ENCODE measurements at places on chromosomes 4 and X.
A peak's percentile ranks its signal among the peaks of the same experiment; 100 is the strongest.

DNA sequence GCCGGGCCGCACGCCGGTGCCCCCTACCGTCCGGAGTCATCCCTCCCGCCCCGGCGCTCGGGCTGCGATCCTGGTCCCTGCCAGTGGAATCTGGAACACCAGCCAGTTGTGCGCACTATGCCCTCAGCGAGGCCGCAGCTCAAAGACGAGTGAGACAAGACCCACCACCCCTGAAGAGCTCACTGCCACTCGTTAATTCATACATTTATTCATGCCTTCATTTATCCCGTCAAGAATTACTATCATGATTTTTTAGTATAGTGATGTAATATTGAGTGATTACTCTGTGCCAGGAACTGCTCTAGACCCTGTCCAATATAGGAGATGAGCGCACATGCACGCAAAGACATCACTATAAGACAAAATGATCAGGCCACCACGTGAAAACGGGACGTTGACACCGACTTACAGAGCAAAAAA is 247 bp upstream of the PPA2 start:
- peak; percentile 74 for DNase-seq

GRCh38 chrX:118347736-118348135 is 1.8 kb downstream of the WDR44 start:
- no peak for DNase-seq

DNA sequence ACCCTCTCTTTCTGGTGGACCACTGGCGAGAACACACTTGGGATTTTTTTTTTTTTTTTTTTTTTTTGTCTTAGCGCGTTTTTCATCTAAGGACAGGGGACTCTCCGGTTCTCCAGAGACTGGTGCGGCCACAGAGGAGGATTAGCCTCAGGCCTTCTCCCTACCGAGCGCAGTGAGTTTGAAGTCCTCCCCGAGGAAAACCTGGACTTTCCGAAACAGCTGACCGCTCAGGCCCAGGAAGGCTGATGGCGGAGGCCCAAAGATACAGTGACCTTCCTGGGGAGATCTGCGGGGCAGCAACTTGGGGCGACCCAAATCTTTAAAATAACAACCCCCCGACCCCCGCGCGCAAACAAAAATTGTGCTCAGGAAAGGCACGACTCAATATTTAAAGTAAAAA is 9.2 kb downstream of the NKX3-2 start:
- DNase-seq: no peak

DNA sequence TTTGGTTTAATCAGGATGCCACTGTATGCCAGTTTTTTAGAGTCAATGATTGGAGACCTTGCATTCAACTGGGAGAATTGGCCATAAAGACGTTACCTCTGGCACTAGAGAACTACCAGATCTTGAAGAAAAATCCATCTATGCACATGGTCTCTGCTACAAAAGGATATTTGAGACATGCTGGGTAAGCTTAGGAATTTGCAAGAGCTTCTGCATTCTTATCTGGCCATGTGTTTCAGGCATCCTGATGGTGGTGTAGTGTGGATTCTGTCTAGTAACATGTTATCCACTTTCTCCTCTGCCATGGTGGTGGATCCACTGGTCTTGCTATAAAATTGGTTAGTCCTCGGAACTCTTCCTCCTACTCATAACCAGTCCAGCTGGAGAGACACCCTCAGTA is 185.3 kb upstream of the WDFY3 start:
- no peak for DNase-seq

DNA sequence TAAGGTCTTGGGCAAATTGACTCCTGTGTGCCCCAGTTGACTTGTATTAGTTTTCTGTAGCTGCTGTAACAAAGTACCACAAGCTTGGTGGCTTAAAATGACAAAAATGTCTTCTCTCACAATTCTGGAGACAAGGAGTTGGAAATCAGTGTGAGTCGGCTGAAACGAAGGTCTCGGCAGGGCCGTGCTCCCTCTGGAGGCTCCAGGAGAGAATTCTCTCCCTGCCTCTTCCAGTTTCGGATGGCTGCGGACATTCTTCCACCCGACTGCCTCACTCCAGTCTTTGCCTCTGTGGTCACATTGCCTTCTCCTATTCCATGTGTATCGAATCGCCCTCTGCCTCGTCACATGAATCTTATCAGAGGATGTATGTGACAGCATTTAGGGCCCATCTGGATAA is 66.0 kb upstream of the PHOX2B start:
- DNase-seq: no peak

DNA sequence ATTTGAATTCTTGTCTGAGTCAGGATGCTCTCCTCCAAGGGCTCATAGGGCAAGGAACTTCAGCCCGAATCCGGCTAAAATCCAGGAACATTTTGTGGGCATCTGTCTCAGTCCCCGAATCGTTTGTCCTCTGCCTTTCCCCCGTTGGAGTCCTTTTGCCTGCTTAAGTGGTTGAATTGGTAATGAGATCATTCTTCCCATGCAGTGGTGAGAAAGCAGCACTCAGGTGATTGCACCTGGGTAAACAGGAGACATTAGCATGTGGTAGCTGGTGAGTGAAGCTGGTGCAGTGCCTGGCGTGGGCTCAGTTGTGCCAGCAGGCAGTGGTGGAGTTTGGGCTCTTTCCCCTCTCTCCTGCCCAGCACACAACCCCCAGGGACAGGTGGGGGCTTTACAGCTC is 61.9 kb upstream of the MTM1 start:
- DNase-seq: no peak

GRCh38 chrX:33190016-33190415 is 21.3 kb downstream of the DMD start:
- DNase-seq: no peak

- no peak for DNase-seq
These were observed 1.3 kb downstream of the YTHDC1 start for GRCh38 chr4:68348577-68348976.

DNA sequence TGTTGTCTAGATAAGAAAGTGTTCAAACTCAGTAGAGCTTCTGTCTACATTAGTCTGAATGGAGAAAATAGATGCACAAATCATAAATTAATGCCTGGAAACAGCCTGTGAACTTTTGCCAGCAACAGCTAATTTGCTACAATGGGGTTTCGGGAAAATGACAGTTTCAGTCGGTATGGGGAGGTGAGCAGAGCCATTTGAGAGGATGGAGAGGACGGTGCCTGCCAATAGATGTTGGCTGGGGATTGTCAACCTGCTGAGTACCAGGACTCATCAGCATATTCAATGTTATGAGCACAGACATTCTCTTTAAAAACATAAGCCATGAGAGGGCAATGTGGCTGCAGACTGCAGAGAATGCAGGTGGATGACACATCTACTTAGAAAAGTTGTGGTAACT is 230.3 kb upstream of the PCDH18 start:
- no peak for DNase-seq

DNA sequence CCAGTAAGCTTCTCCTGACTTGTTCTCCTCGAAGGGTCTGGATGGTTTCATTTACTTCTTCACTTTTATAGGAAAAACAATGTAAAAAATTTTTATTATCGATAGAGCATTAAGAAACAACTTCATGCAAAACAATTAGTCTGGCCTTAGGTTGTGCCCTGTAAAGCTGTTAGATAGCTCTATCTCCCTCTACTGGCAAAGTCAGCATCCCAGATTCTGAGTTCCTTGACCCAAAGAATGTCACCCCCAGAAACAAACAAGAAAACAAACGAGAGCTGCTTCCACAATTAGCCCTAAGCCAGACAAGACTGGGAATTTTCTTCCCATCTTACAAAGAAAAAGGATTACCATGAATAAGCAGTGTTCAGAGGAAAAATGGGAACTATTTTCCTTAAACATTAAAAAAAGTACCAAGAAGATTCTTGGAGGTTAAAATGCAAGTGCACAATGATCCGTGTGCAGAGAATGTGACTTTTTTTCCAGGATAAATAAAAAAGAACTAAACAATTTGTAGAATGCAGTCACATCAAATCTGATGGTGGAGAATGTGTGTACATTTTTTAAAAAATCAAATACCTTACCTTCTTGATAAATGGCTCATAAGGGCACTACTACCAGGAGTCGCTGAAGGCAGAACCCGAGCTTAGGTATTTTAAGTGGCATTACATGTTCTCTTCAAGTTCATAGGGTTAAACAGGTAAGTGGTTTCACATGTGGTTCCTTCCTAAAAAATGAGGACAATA is 293.2 kb downstream of the FBXO8 start:
- no peak for DNase-seq

- DNase-seq: no peak
These were observed 88.2 kb upstream of the TFDP3 start for GRCh38 chrX:133306316-133306715.

GRCh38 chrX:13694359-13694758 is 5.4 kb downstream of the RAB9A start:
- no peak for DNase-seq

DNA sequence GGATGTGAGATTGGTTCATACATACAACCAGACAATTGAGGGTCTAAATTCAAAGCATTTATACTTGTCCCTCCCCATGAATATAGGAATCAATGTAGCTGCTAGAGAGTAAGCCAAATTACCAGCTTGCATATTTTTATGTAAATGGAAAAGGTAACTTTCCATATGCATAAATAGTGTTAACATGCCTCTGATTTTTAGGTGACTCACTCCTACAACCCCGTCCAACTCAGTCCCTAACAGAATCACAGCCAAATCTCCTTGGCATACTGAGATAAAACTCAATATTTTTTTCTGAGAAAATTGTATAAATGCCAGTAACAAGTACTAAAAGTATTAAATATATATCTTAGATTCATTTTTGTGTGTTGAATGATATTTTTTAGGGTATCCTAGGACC is 67.2 kb downstream of the INPP4B start:
- no peak for DNase-seq

DNA sequence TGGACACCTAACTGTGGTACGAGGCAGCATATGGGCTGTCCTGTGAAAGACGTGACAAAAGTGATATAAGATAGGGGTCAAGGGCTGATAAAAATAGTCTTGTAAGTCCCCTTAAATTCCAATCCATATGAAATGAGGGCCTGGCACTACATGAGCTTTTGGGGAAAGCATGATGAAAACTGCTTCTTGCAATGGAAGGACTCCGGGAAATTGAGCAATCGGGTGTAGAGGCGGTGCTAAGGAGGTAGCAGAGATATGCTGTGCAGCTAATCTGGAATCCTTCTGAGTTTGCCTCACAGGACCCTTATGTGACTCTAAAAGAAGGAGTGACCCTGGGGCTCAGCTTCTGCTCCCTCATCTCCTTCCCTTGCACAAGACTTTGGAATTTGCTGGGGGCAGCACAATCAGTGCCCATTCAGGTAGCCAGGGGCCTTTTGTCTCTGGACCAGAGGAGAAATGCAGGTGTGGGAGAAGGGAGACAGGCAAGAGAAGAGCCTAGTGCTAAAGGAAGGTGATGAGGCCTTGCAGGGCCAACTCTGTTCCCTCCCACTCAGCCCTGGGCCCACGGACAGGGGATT is 12.8 kb downstream of the CLDN2 start:
- peak; percentile 22 for DNase-seq

DNA sequence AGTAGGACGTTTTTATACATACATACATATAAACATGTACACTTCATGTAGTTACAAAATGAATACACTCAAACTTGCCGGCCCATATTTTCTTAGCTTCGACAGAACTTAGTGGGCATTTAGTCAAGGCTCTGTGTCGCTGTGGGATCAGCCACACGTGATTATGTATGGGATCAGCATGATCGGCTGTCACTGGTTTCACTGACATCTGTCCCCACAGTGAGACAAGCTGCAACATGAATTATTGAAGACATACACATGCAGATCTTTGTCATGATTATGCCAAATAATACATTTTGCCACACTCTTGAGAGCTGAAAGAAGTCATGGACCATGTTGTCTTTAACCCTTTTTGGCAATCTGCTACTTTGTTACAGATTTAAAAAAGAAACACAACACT is 38.2 kb upstream of the NAA11 start:
- no peak for DNase-seq

GRCh38 chrX:47143894-47144625 is 442 bp downstream of the NDUFB11 start:
- DNase-seq: no peak

DNA sequence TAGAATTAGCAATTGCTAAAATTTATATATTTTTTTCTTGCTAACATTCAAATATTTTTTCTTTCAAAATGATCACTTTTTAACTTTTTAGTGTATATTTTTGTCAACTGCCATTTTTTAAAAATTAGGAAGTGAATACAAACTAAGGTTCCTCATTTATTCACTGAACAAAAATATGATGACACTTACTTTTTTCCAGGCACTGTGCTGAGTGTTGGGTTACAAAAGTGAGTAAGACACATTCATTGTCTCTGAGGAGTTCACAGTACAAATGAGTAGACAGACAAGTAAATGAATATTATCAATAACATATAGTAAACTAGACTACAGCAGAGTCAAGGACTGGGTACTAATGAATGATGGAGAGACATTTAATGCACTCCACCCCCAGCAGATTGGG is 543.5 kb downstream of the PDHA2 start:
- no peak for DNase-seq

GRCh38 chrX:48818098-48818497 is 8.2 kb upstream of the ERAS start:
- no peak for DNase-seq

GRCh38 chrX:136063340-136064079 is 78.3 kb downstream of the SLC9A6 start:
- DNase-seq: peak; percentile 57

- DNase-seq: no peak
These were observed 14.0 kb upstream of the GABRA3 start for GRCh38 chrX:152465132-152465531.

GRCh38 chr4:81214881-81215868 is at the start of gene PRKG2:
PRKG2 (minus strand) TSS chr4:81215222; CDS start chr4:81205047, 10,175 bp downstream.
- DNase-seq: no peak
